ENCODE measurements at places on chromosomes 4 and X.

- no peak for DNase-seq
Observed at GRCh38 chr4:177229331-177229730, 80.3 kb upstream of the NEIL3 start.

GRCh38 chr4:75889537-75890199 is 12.6 kb downstream of the PPEF2 start:
- no peak for DNase-seq

DNA sequence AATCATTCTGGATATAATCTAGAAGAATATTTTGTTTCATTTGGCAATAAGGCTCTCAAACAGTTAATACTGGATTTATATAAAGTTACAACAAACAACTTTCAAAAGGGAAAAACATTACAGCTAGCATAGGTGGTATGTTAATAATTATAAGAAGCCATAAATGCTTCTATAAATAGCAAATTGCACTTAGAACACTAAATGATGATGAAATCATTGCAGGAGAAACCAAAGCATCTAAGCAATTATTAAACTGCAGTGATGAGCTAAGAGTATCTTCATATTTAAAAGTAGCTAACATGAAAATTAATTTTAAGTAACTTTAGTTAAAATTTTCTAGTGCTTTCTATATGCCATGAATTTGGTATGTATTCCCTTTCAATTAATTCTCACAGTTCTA is 189.5 kb downstream of the CENPC start:
- DNase-seq, result no peak

- DNase-seq, result no peak
Observed at GRCh38 chrX:40240844-40241243, 143.1 kb upstream of the BCOR start.

- no peak for DNase-seq
Observed at GRCh38 chrX:103329991-103330390, at the start of gene TCEAL7. TCEAL7 (plus strand) TSS chrX:103330239; CDS start chrX:103331404, 1,165 bp downstream.

DNA sequence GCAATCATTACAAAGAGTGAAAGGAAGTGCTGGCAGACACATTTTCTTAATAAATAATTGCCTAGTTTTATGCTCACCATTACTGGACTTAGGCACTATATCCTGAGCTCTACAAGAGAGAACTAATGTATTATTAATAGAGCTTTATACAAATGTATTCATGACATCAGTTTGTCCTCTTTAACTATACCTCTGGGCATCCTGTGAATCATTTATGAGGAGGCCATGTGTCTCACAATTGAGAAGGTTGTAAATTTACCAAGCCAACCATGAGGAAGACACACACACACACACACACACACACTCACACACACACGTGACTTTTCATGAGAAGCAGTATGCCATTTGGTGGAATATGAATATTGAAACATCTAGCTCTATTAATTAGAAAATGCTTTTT is 728.2 kb downstream of the ARAP2 start:
- no peak for DNase-seq

- no peak for DNase-seq
Observed at GRCh38 chr4:137393044-137393443, 139.2 kb downstream of the PCDH18 start.

- DNase-seq, result no peak
Observed at GRCh38 chr4:122914938-122915337, 7.5 kb downstream of the NUDT6 start.

DNA sequence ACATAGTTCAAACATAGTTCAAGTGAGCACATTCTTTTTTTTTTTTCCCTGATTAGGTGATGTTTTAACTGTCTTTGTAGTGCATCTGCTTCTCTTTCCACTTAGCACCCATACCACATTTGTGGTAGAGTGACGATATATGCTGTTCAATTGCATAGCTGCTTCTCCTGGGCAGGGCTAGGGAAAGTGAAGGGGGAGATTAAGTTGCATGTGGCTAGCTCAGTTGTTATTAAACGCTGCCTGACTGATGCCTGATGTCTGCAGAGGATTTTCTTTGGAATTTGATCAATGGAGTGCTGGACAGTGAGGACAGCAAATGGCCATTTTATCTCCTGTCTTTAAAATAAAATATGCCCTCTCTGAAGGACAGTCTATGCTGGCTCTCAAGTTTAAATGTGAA is 63.7 kb downstream of the ANK2 start:
- DNase-seq, result no peak

GRCh38 chrX:8815460-8816065 is 14.4 kb upstream of the FAM9A start:
- peak; percentile 12 for DNase-seq

DNA sequence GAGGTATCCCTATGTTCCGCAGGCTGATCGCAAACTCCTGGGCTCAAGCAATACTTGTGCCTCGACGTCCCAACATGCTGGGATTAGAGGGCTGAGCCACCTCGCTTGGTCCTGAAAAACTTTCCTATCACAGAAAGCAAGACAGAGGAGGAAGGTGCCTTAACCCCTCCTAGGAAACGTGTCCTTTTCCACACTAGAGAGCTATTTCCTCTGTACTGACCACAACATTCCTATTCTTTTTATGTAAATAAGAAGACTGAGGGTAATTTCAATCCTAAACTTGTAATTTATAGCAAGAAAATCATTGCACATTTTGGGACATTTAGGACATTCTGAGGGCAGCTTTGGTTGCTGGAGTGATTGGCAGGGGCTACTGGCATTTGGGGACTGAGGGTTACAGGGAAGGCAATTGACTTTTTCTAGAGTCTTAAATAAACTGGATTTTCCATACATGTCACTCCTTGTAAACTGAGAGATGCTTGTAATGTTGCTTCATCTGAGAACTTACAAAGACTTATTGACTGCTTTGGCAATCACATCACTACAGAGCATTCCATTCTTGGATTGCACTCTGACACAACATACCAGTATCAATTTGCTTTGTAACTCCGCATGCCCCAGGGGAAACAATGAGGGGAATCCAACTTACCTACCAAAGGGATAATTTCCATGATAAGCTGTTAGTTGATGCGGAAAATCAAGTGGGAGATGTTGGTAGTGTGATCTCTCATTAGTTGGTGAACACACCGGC is 15.6 kb downstream of the XAGE3 start:
- DNase-seq, result no peak

DNA sequence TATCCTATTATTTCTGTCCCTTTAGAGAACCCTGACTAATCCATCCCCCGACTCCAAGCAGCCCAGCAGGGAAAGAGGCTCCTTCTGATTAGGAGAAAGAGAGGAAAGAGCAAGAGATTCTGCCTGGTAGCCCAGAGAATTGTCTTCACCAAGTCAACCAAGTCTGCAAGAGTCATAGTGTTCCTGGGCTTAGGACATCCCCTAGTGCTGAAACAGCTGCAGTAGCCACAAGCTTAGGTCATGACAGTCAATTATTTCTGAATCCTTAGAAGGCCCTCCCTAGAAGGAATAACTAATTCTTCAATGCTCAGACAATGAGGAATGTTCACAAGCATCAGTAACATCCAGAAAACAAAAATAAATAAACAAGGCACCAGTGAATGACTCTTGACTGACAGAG is 480.3 kb upstream of the GRIA3 start:
- DNase-seq, result peak; percentile 6

GRCh38 chr4:189050643-189051042 is 890.0 kb upstream of the FRG1 start:
- DNase-seq, result no peak

GRCh38 chr4:24978291-24979075 is 52.3 kb downstream of the LGI2 start:
- DNase-seq, result no peak

GRCh38 chrX:45849261-45849862 is 648.7 kb upstream of the DIPK2B start:
- peak; percentile 50 for DNase-seq

- no peak for DNase-seq
Observed at GRCh38 chrX:100449696-100450608, 39.9 kb upstream of the PCDH19 start.

DNA sequence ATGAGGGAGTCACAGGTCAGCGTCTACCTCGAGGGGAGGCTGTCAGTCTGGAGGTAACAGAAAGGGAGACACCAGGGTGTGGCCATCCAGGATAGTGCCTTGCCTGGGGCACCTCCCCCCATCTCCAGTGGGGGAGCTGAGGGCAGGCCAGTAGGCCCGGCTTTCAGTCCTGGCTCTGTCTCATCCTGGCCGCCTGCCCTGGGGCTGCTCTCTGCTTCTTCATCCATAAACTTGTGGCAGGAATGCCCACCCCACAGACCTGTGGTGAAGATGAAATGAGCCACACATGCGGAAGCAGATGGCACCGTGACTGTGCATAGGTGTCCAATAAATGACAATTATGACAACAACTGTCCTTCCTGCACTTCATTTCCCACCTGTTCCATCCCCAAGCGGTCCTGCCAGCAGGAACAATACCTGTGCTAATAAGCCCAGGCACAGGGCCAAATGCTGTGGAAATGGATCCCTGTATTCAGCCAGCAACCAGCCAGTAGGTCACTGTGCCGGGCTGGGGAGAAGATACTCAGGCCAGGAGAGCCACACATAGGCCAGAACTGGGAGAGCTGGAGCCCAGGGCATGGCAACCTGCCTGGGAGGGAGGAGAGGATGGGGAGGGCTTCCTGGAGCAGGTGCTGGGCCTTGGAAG is 30.2 kb downstream of the TRO start:
- DNase-seq, result no peak

DNA sequence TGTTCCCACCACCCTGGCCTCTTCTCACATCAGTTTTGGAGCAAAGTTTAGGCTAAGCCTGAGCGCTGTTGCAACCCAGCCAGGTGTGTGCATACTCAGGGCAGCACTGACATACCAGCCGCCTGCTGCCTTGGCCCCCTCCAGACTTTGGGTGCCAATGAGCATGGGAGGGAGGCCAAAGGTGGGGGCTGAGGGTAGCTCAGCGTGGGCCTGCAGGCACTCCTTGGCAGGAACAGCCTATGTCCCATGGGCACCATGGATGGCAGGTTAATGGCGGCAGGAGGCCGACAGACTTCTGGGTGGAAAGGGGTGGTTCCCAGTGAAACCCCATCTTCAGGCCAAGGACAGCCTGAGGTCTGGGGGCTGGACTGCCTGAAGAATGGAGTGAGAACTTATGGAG is 462.2 kb downstream of the ADGRL3 start:
- DNase-seq, result no peak

DNA sequence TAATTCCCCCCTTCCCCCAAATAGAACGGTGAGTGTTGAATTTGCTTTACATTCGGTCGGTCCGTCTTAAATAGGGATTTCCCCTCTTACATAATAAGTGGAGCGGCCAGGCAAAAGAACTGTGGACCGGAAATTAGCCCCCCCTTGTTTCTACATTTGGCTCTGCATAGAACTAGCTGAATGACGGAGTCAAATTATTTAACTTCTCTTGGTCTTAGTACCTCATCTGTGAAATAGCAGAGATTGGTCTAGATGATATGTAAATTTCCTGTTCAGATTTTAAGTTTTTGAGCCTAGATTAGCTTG is 1.3 kb downstream of the SPATA18 start:
- no peak for DNase-seq

DNA sequence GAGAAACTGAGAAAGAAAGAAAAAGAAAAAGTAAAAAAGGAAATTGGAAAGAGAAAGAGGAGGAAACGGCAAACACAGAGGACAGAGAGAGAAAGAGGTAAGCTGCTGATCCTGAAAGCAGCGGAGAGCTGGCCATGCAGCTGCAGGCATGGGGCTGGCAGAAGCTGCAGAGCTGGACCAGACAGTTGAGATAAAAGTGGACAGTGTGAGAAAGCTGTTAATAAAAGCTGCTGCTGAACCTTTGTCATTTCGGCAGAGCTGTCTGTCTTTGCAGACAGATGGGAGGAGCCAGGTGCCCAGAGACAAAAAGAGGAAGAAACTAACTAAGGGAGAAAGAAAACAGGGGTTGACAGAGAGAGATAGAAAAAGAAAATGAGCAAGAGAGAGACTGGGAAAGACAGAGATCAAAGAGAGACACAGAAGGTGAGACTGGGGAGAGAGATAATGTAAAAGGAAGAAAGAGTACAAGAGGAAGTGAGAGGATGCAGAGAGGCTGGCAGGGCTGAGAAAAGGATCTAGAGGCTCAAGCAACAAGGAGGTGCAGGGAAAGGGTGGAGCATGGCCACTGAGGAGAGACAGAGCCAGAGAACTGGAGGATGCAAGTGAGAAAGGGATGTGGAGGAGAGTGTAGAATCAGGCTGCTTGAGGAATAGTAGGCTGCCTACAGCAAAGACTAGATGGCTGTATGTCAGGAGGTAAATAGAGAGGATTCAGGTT is 376.8 kb upstream of the FGF16 start:
- DNase-seq, result no peak

GRCh38 chrX:47222751-47223350 is 4.4 kb downstream of the CDK16 start:
- no peak for DNase-seq

DNA sequence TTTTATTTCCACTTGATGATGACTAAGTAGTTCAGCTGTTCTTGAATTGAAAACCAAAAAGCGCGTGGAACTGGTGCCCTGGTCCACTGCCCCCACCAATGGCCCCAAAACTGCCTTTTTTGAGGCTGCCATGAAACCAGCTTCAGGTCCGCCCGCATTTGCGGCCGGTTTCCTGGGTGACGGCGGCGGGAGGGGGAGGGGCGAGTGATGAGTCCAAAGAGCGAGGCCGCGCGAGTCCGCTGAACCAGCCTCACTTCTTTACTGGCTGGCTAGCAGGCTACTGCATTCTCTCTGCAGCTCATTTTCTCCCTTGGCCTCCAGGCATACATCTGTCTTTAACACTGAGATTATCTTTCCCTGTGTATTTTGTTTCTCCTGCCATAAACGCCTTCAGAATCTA is 72.9 kb upstream of the FABP2 start:
- DNase-seq, result no peak

- peak; percentile 0 for DNase-seq
Observed at GRCh38 chrX:49754233-49754857, 58.6 kb upstream of the PAGE1 start.

GRCh38 chr4:174012135-174012885 is 271.2 kb downstream of the FBXO8 start:
- no peak for DNase-seq

- DNase-seq, result no peak
Observed at GRCh38 chrX:149937871-149938426, 342 bp downstream of the EOLA2 start.

- DNase-seq, result no peak
Observed at GRCh38 chrX:139725720-139726119, 17.8 kb upstream of the MCF2 start.

GRCh38 chr4:170599894-170600293 is 510.1 kb upstream of the AADAT start:
- DNase-seq, result no peak

DNA sequence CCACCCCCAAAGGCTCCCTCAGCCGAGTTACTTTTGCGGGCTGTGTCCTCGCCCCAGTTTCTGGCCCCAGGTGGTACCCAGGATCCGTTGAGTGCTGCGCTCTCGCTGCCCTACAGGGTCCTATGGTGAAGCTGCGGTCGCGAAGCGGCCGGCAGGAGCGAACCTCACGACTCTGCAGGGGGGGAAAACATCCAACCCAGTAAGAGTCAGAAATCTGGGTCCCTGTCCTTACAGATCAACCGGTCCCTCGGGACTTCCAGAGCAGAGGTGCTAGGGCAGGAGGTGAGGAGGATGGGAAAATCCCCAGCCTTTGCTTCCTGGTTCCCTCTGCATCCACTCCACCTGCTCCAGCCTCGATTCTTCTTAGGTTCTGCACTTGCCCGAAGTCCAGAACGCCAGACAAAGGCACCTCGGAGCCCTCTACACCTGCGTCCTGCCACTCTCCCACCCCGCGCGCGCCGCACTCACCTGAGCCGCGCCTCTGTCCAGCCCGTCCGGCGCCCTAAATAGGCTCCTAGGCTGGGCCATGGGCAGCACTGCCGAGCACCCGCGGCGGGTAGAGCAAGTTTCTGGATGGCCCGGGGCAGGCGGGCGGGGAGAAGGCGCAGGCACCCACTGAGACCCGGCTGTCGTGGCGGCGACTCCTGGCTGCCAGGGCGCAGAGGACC is at the start of gene HS3ST1:
HS3ST1 (minus strand) TSS at position 664 of the 668 bp plus-strand sequence. CDS start 28,889 bp downstream, outside the sequence.
- DNase-seq, result no peak
